ENCODE measurements at places on chromosomes 11 and 22.

- no peak for DNase-seq
Observed at GRCh38 chr22:46416891-46417580, 81.5 kb downstream of the TRMU start.

GRCh38 chr11:3021125-3021524 lies 29.0 kb upstream of the NAP1L4 start:
- DNase-seq, result no peak

- no peak for DNase-seq
Observed at GRCh38 chr11:134363592-134363991, 31.8 kb downstream of the GLB1L2 start.

GRCh38 chr11:69394869-69395246 lies 86.6 kb upstream of the LINC01488 start:
- no peak for DNase-seq

- DNase-seq, result no peak
Observed at GRCh38 chr11:59247531-59248227, 35.0 kb upstream of the MPEG1 start.
